ENCODE measurements at places on chromosomes 16 and 17.
A peak's percentile ranks its signal among the peaks of the same experiment; 100 is the strongest.

DNA sequence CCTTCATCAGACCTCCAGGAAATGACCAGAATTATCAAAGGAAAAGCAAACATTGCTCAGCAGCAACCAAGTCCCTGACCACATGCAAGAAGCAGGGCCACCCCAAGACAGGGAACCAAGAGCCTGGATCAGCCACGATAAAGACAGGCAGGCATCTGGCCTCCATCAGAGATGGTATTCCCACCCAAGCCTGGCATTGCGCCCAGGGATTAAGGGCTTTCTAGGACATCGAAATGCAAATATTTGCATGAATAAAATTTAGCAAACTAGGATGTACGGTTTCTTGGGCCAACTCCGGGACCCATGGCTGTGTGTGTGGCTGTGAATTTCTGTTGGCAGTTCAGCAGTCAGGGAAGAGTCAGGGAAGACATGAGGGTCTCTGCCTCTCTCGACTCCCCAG lies 241.4 kb upstream of the DYNLRB2 start:
- no peak for DNase-seq

- no peak for DNase-seq
Measured at GRCh38 chr17:75260641-75261335, 618 bp downstream of the GGA3 start.

- DNase-seq = no peak
Measured at GRCh38 chr17:63395075-63395805, 50.9 kb downstream of the CYB561 start.

- DNase-seq = no peak
Measured at GRCh38 chr16:50367777-50368409, 895 bp downstream of the BRD7 start.

DNA sequence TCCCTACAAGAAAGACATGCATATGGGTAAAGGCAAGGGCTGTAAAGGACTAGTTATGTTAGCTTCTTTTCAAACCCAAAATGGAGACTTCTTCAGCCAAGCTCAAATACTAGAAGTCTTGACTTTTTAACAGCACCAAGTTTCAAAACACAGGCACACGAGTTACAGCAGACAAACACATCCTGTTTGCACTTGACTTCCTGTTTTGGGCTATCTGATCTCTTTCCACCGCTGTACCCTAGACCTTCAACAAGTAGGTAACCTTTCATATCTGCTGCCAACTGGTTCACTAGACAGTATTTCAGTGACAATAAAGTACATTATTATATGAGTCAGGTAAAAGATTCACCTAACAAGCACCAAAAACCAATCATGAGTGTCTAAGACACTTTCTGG lies 12.3 kb downstream of the RFFL start:
- peak; percentile 64 for DNase-seq

DNA sequence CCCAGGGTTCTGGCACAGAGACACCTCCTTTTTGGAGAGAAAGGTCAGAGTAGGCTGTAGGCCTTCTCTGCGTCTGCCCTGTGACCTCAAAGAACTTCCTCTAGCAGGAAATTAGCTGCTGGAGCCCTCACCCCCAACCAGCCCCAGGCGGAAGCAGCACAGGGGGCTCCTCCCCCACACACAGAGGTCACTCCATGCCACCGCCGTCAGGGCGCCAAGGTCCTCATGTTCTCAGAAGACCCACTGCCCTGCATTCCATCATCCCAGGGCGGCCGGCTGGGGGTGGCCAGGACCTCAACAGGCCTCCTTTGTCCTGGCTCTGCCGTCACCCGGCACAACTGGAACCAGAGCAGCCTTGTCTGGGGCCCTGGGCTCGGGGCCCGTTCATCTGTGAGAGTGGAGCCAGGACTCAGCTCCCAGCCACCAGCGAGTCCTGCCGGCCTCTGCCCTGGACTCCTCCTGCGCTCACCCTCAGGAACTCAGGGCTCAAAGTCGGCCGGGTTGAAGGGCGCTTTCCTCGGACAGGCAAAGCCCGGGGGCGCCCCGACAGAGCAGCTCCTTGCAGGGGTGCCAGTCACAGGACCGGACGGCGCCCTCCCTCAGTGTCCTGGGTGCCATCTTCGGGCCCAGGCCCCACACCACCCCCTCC lies 1.2 kb downstream of the TMC6 start:
- no peak for DNase-seq

GRCh38 chr16:86391984-86392383 lies 118.3 kb upstream of the FOXF1 start:
- DNase-seq = no peak

GRCh38 chr17:62995377-62995885 lies 29.4 kb downstream of the TANC2 start:
- DNase-seq = peak; percentile 89

DNA sequence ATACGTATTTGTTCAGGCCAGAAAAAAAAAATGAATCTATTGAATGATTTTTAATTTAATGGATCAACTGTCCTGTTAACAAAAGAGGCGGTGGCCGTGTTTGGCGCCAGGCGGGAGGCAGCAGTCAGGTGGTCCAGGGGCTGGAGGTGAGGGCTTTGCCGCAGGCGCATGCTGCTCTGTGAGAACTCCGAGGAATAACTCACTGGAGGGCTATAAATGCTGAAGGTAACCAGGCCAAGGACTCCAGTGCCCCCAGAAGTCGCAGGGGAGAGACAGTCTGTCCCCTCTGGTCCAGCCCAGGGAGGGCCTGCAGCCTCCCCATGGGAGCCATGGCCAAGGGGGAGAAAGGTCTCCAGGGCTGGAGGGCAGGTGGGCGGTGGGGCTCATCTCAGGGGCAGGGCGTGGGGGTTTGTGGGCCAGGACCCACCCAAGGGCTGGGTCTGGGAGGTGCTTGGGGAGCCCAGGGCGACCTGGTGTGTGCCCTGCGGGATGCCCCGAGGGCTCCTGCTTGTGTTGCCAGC lies 7.1 kb upstream of the BAHCC1 start:
- no peak for DNase-seq

- no peak for DNase-seq
Measured at GRCh38 chr17:38355251-38355650, 3.6 kb downstream of the SOCS7 start.

GRCh38 chr16:11583889-11584565 lies 2.7 kb downstream of the LITAF start:
- DNase-seq = no peak

DNA sequence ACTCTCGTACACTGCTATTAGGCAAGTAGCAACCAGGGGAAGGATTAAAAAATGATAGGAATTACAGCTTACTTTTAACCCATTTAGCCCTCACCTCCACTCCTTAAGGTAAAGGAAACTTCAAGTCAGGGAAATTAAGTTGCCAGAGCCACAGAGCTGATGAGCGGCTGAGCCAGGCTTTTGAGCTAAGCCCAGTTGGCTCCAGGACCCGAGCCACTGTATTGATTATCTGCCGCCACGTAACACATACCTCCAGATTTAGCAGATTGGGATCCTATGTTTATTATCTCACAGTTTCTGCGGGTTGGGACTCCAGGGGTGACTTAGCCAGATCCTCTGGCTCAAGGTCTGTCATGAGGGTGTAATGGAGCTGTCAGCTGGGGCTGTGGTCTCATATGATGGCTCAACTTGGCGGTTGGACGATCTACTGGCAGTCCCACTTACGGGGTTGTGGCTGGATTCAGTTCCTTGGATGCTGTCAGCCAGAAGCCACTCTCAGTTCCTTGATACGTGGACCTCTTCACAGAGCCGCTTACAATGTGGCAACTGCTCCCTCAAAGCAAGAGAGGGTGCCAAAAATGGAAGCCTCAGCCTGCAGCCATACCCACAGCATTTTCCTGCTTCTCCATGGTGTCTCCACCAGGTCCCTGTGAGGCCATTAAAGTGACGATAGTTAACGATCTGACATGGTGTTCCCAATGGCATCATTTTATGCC lies 57.3 kb downstream of the TMEM186 start:
- DNase-seq = no peak

DNA sequence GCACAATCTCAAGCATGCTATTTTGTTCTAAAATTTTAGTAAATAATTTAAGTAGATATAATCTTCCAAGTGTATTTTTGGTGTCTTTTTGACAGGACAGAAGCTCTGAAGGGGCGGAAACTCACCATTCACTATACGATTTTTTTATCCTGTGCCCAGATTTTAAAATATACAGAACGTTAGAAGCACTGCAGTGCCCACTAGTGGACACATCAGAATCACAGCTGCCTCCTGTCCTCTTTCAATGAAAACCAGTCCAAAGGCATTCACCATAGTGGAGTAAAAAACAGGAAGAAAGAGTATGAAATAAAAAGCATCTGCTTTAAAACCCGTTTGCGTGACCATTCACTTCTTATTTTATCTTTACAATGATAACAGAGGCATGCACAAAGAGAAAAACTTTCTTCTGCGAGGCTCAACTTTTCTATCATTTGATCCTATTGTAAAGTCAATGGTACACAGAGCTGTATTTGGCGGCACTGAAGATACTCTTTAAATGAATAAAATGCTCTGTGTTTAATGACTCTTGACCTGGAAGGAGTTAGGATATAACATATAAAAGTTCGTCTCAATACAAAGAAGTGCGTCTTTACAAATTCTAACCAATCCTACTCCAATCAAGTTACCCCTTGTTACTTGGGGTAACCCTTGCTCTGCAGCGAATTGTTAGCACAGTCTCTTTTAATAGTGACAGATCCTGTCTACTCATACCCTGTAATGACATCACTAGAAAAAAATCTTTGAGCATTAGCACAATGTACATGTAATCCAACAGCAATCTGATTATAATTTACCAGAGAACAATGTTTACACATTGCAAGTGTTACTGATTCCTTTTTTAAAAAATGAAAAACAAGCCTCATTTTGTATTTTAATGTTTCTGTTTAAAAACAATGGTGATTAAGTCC lies 339.8 kb upstream of the PSMD7 start:
- no peak for DNase-seq

DNA sequence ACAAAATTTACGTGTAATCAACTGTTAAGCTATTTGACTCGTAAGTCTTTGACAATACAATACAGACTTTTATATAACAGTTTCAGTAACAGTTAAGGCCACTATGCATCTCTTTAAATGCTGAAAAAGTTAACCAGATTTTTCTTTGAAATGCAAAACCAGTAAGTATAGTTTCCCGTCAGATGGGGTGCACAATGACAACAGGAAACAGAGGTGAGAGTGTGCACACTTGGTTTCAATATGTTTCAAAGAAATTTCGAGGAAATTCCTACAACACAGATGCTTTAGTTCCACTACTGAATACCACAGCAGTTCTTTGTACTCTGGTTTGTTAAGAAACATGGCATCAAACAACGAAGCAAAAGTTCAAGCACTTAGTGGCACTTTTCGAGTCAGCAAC lies 48.4 kb downstream of the RNF157 start:
- DNase-seq = no peak

GRCh38 chr17:35849469-35850348 lies 19.0 kb downstream of the HEATR9 start:
- no peak for DNase-seq

DNA sequence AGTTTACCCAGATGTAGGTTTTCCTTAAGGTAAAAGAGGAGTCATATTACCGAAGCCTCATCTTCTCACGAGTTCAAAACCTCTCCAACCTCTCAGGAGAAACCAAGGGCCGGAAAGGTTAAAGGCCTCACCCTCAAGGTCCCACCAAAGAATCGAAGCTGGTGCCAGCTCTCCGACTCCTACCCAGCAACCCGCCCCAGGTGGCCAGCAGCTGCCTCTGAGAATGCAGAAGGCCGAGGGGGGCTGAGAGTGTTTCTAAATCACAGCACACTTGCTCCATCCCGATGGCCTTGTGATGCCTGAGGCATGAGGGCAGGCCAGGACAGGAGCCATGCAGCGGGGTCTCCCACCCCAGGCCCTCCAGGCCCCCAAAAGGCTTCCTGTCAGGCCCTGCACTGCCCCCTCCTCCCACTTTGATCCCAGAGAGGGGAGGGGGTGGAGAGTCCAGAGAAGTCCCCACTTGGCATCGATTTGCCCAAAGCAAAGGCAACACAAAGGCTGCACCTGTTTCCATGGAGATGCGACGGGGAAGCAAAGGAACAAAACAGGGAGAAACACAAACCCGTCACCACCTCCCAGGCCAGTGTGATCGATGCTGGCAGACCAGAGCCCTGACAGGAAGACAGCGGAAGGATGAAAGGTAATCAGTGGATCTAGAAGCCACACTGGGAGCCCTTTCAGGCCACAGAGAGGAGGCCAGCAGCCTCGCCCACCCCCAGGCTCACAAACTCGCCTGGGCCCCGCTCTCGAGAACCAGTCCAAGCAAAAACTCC lies 39.0 kb downstream of the CUEDC1 start:
- no peak for DNase-seq
